Dorsolateral prefrontal cortex (tissue), 122 donors: ENCODE measurements at places on chromosomes 3 and 15. TPM values are rescaled to one million over a fixed set of nuclear protein-coding genes. Genes with fewer than 3 reads are reported as not detected.

RGMA gene
- total RNA-seq = 58.3 TPM

DNA sequence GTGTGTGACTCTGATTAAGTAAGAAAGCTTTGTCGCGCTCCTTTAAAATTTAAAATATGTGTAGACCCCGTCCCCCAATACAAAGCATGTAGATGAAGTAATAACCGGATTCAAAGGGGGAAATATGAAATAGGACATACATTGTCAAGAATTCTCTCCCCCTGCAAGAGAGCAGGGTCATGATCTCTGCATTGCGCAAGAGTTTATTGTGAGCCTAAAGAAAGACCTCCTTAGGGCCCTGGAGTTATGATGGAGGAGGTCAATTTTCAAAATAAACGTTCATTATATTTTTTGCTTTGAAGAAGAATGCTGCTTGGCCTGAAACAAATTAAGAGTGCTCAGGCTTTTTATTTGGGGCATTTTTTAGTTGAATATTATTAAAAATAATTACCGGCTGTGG lies 235.0 kb downstream of the SHOX2 start:
- no peak for DNase-seq

- DNase-seq = no peak
Measured at GRCh38 chr15:32718821-32719716, 1.3 kb downstream of the GREM1 start.

DNA sequence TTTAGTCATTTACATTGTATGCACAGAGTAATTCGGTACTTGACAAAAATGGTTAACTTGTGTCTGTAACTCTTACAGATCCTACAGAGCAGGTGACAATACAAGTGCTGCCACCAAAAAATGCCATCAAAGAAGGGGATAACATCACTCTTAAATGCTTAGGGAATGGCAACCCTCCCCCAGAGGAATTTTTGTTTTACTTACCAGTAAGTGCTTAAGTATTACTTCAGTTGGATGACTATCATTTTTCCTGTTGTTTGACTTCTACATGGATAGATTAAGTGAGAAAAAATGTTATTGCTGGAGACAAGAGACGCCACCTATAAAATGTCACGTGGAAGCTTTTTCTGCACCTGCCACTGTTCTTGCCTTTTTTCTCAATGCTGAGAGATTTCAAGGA lies 173.2 kb downstream of the ALCAM start:
- no peak for DNase-seq

EIF4G1 gene
- total RNA-seq = 192 TPM

DNA sequence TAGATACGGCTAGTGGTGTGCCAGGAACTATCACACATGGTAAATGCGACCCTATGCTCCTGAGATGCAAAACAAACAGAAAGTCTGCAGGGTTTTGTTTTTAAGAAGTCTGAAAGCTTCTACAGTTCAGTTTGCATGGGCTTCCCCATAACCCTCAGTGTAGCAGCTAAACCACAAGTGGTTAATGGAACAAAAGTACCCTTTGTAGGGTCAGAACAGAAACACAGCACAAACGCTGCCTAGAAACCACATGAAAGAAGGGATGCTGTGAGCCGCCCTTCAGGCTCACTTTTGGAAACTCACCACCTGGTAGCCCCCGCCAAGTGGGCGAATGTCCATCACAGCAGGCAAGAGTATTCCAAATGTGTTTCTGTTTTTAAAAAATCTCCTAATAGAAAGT lies 46.2 kb downstream of the CTDSPL start:
- no peak for DNase-seq

- no peak for DNase-seq
Measured at GRCh38 chr15:58546635-58547627, 115.1 kb downstream of the LIPC start.

DNA sequence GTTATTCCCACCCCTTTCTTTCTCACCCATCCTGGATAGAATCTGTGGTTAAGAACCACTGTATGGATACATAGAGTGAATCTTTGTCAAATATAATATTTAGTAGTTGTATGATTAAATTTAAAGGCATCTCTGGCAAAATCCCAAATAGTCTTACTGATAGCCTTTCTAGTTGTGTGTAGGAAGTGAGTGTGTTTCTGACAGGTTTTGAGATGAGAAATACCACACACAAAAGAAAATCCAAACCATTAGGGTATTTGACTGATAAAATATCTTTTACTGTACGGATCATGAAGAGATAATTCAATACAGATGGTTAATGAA lies 44.7 kb upstream of the PLCL2 start:
- DNase-seq = no peak

CCDC51 gene
- total RNA-seq = 11.0 TPM

DNA sequence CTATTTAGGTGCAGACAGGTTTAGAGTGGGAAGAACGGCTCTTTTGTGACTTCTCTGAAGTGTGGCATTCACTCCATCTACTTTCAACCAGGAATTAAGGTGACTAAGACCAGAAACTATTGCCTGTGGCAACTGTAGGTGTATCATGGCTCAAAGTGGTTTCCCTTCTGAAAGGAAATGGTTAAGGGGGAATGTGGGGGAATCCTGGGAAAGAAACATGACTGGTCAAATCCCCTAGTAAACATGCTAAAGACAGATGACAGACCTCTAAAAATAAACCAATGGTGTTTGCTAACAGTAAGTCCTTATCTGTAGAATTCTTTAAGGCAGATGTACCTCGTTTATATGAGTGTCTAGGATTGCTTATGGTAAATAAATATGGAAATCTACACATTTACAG lies 56.9 kb downstream of the MEGF11 start:
- DNase-seq = no peak

TMC3 gene
- 0.50 TPM for total RNA-seq

DNA sequence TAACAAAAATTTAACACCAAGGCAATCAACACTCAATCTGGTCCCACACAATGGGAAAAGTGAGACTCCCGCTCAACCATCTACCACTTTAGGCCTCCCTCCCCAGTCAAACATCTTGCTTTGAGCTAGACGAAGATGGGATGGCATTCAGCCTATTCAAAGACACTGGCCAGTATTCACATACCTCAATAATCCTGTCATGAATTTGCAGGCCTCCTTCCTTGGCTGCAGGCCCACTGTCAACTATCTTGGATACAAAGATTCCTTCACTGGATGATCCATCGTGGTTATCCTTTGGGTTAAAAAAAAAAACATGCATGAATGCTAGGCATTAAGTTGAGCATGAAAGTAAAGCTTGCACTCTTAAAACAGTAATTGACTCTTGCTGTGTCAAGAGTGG lies 22.6 kb downstream of the PDZRN3 start:
- DNase-seq = no peak

GRK7 gene
- total RNA-seq = not detected

GRCh38 chr15:30059771-30060170 lies 23.0 kb upstream of the GOLGA8J start:
- DNase-seq = no peak

DNA sequence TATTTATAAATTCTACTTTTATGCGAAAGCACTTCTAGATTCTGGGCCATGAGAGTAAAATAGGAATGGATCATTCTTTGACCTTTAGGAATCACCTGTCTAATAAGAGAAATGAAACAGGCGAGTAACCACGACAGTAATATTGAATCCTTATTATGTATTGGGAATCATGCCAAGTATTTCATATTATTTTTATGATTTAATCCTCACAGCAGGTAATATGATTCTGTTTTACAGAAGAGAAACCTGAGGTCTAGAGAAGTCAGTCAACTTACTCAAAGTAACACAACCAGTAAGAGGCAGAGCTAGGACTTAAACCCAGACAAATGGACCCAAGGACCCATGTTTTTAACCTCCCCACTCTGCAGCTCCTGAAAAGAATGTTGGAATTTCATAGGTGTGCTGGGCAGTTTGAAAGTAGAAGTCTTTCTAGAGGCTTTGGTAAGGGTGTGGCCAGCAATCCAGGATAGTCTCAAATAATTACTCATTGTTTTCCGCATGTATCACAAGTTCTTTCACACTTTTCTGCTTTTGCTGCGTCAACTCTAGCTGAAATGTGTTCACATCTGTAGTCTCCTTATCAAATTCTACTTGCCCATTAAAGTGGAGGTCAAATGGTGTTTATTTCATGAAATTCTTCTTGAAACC lies 181.7 kb downstream of the TPRG1 start:
- DNase-seq = no peak

GRCh38 chr15:35308802-35309201 lies 223.7 kb upstream of the NANOGP8 start:
- no peak for DNase-seq

DNA sequence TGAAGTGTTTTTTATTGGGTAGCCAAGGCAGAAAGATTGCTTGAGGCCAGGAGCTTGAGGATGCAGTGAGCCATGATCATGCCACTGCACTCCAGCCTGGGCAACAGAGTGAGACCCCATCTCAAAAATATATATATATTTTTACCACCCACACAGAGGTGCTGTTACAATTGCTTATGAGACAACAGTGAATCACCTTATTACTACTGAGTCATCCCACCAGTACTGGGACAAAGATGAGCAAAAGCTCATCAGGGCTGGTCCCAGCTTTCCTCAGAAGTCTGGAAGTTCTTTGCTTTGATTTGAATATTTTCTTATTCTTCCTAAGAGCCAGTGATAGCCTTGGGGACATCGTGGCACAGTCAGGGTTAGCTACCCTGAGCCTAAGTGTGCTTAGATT lies 207.7 kb downstream of the SOX2 start:
- no peak for DNase-seq

KBTBD12 gene
- 7.2 TPM for total RNA-seq

GRCh38 chr3:72414481-72415016 lies 433.7 kb downstream of the SHQ1 start:
- no peak for DNase-seq

GTF2E1 gene
- total RNA-seq = 12.3 TPM

DNA sequence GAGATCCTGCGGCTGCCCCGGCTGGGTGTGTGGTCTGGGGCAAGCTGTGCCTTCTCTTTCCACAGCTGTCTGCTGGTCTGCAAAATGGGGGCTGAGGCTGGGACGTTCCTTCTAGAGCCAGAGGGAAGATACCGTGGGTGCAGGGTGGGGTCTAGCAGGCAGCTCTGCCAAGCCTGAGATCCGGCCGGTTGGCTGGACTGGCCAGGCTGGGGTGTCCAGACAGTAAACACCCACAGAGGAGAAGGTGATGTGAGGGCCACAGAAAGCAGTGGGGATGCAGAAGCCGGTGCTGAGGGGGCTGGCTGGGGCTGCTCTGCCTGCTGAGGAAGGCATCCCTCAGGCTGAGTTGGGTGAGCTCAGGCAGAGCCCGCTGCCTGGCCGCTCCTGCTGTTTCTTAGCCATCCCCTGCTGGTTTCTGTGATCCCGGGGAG lies 46.1 kb downstream of the FBLN2 start:
- DNase-seq = peak; percentile 35

GRCh38 chr15:63462088-63462487 lies 42.3 kb upstream of the USP3 start:
- no peak for DNase-seq

IL12A gene
- total RNA-seq = 2.8 TPM

DNA sequence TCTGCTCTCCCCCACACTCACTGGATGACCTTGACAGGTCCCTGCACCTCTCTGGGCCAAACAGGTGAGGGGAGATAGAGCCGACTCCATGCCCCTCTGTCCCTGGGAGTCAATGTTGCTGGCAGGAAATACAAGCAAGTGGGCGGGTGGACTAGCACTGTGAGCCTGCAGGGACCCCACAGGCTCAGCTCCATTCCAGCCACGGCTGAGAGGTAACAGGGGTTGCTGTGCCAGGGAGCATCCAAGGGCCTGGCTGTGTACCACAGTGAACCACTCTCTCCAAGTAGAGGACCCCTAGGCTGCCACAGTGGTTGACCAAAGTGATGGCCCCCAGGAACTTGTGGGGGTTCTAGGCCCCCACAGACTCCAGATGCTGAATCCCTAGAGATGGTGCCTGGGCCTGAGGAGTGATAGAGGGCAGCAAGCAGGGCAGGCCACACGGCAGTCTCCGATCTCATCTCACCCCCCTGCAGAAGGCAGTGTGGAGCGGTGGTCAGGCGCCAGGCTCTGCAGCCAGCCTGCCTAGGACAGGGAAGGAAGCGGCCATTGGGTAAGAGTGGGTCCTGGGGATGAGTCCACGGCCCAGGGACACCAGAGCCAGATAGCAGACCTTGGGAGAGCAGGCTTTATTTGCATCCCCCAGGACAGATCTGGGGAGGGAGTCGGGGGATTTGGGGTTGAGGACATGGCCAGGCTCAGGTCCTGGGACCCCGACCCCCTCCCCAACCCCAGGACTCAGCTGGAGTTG lies 3.2 kb downstream of the TNNC1 start:
- no peak for DNase-seq

GRCh38 chr3:102189541-102189940 lies 245.3 kb upstream of the ZPLD1 start:
- no peak for DNase-seq

DNA sequence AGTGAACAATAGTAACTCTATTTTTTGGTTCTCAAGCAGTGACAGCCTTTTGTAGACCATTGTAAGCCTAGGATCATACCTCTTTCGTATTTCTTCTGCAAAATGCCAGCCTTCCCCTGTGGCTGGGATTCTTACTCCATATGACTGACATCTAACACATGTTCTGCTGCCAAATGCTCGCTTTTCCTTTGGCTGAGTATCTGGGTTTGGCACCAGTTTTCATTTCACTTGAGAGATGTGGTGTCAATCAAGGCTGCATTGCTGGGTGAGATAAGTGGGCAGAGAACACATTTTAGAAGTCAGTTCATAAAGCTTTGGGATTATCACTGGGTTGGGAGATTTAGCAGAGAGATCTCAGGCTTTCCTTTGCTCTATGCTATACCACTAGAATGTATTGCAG lies 514.7 kb upstream of the SGO1 start:
- no peak for DNase-seq

DNA sequence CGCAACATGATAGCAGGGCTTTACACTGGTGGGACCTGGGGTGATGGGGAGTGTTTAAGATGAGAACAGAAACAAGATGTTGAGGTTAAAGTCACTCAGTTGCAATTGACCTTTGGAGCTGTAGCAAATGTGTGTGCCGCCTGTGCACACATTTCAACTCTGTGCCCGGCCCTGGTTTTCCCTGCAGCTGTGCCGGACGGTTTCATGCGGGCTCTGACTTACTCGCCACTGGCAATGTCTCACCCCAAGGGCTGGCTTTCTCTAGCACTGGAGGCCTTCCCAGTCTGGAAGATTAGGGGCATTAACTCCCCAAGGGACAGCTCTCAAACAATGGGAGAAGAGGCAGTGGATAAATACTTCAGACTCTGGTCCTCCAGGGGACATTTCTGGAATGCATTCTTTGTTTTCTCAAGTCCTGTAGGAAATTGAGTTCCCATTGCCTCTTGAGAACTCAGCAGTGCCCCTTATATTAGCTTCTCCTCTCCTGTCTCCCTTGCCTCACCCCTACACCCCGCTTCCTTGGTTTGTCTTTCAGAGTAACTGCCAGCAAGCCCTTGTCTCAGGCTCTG lies 152.5 kb downstream of the EDEM1 start:
- no peak for DNase-seq

- no peak for DNase-seq
Measured at GRCh38 chr3:54633444-54634121, 294.3 kb downstream of the LRTM1 start.

FMN1 gene
- 116 TPM for total RNA-seq

DNA sequence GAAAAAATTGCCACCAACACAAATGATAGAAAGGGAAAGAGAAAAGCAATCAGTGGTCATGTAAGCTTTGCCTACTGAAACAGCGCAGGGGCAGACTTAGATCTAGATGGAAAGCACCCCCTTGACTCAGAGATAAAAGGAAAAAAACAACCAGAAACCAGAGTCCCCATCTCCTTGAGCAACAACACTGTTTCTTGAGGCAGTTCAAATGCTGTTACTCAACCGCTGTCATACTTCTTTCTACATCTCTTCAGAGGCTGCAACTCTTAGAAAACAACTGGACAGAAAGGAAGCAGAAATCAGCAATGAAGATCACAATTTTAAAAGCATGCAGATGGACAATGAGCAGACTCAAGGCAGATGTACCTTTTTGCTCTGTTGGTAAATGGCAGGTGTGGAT lies 36.5 kb downstream of the FSIP1 start:
- DNase-seq = no peak
